ENCODE measurements at places on chromosomes 3 and 15.

DNA sequence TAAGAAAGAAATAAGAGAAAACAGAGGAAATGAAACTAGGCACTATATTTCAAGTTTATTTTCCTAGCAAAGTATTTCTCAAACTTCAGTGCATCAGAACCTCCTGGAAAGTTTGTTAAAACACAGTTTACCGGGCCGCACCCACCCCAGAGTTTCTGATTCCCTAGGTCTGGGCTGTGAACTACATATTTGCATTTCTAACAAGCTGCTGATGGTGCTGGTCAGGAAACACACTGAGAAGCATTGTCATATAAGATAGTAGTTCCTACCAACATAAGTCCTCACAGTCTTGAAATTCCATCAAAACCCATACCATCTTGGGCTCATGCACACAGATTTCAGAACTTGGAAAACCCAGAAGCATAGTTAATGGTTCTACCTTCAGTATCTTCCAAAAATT lies 8.3 kb downstream of the SLC9A9 start:
- no peak for DNase-seq
- H3K27me3 ChIP-seq = no peaks in the 10 kb centered on the region
- no peaks in the 10 kb centered on the region for H3K36me3 ChIP-seq
- H3K4me3 ChIP-seq = no peak overlapping the region
- no peak overlapping the region for H3K27ac ChIP-seq

- H3K4me1 ChIP-seq = no peaks in the 10 kb centered on the region
- H3K4me3 ChIP-seq = no peak overlapping the region
- no peaks in the 10 kb centered on the region for H3K27me3 ChIP-seq
- no peak for DNase-seq
- no peak overlapping the region for H3K27ac ChIP-seq
- no peaks in the 10 kb centered on the region for H3K36me3 ChIP-seq
Measured at GRCh38 chr15:67605871-67606270, 63.4 kb downstream of the MAP2K5 start.

DNA sequence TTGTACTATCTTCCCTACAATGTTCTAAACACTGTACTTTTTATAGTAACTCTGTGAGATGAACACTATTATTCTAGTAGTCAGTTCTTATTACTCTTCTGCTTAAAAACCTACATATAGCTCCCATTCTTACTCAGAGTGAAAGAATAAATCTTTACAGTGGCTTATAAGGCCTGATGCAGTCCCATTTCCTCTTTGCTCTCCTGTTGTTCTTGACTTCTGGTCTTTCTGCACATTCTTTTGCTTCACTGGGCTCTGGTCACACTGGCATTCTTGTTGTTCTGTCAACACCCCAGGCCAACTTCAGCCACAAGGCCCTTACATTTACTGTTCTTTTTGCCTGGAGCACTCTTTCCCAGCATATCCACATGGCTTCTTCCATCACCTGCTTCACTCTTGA lies 58.2 kb upstream of the TP63 start:
- H3K27ac ChIP-seq = no peak overlapping the region
- H3K4me1 ChIP-seq = no peaks in the 10 kb centered on the region
- no peak for DNase-seq
- H3K27me3 ChIP-seq = no peaks in the 10 kb centered on the region
- no peak overlapping the region for H3K4me3 ChIP-seq

DNA sequence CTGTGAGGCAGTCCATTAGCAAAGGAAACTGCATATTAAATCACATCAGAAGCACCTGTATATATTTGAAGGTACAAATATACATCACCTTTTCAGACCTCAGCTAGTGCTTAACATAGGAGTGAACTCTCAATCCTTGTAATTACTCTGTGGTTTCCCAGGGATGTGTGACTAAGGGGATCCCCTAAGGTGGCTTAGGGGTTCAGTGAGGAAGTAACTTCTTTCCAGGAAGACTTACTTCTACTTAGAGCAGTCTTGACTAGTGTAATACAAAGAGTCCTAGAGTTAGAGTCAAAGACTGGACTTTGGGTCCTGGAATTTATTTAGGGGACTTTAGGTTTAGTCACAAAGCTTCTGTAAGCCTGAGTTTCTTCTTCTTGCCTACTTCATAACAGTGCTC lies 8.7 kb upstream of the SUMF1 start:
- H3K27ac ChIP-seq = no peak overlapping the region
- DNase-seq = no peak
- H3K4me3 ChIP-seq = no peak overlapping the region
- H3K36me3 ChIP-seq = no peaks in the 10 kb centered on the region

DNA sequence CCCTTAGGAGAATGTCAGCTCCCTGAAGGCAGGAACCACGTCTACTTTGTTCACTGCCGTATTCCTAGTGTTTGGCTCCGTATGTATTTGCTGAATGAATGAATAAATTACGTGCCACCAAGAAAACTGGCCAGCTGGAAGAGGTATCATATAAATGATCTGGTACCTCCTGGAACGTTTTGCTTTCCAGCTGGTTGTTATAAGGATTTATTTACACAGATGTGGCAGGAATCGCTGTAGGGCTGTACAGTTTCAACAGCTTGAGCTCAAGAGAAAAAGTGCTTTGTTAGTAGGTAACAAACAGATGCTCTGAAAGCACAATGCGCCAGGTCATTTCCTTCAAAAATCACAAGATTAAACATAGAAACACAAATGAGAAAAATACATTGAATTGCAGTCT lies 108.8 kb upstream of the ATP2B2 start:
- no peak overlapping the region for H3K27ac ChIP-seq
- no peaks in the 10 kb centered on the region for H3K4me1 ChIP-seq
- DNase-seq = no peak
- H3K36me3 ChIP-seq = no peaks in the 10 kb centered on the region
- no peak overlapping the region for H3K4me3 ChIP-seq

GRCh38 chr15:28942571-28942970 lies 56.8 kb downstream of the APBA2 start:
- H3K4me1 ChIP-seq = peaks cover 5% of the 10 kb centered on the region
- no peak for DNase-seq
- no peak overlapping the region for H3K4me3 ChIP-seq
- no peaks in the 10 kb centered on the region for H3K27me3 ChIP-seq
- no peak overlapping the region for H3K27ac ChIP-seq

DNA sequence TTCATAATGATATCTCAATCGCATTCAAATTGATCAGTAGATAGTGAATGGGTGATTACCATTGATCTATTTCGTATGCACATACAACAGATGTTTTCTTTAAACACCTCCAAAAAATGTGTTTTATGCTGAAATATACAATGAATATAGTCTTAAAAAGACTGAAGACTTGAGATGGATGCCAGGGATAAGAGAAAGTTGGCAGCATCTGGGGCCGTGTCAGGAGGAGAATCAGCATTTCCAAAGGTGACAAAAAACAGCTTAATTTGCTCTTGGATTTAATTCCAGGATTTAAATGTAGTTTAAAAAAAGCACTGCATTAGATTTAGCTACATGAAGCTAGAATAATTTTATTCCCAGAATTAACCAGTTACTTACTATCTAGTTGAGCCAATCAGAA lies 199.7 kb upstream of the CNTN3 start:
- H3K4me1 ChIP-seq = no peaks in the 10 kb centered on the region
- H3K36me3 ChIP-seq = no peaks in the 10 kb centered on the region
- no peak overlapping the region for H3K27ac ChIP-seq
- H3K27me3 ChIP-seq = no peaks in the 10 kb centered on the region
- no peak for DNase-seq
- no peak overlapping the region for H3K4me3 ChIP-seq

- H3K27me3 ChIP-seq = no peaks in the 10 kb centered on the region
- no peak overlapping the region for H3K4me3 ChIP-seq
- no peaks in the 10 kb centered on the region for H3K4me1 ChIP-seq
- no peak for DNase-seq
- H3K27ac ChIP-seq = no peak overlapping the region
Measured at GRCh38 chr3:29864809-29865208, 583.9 kb downstream of the RBMS3 start.

GRCh38 chr3:48685603-48686511 lies at the start of gene NCKIPSD:
TSS of gene NCKIPSD (minus strand) at chr3:48685915. CDS start at chr3:48685807, 108 bp downstream.
- H3K4me1 ChIP-seq = peaks cover 30% of the 10 kb centered on the region
- H3K36me3 ChIP-seq = peaks cover 65% of the 10 kb centered on the region

DNA sequence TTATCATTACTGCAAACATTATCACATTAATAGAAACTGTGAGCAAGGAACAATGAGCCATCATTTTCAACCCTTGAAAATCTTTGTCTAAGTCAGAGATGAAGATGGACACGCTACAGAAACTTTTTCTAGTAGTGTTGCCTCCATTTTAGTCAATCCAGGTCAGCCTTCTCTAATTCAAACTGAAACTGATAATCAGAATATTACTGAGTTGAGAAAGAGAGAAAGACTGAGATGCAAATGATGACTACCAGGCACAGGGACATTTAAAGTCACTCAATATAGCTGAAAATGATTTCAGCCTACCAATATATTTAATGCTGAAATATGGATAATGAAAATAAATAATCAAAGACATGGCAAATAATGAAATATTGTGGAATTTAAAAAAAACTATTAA lies 261.4 kb downstream of the GBE1 start:
- H3K4me3 ChIP-seq = no peak overlapping the region
- no peak for DNase-seq
- H3K4me1 ChIP-seq = no peaks in the 10 kb centered on the region
- H3K27ac ChIP-seq = no peak overlapping the region
- no peaks in the 10 kb centered on the region for H3K36me3 ChIP-seq

DNA sequence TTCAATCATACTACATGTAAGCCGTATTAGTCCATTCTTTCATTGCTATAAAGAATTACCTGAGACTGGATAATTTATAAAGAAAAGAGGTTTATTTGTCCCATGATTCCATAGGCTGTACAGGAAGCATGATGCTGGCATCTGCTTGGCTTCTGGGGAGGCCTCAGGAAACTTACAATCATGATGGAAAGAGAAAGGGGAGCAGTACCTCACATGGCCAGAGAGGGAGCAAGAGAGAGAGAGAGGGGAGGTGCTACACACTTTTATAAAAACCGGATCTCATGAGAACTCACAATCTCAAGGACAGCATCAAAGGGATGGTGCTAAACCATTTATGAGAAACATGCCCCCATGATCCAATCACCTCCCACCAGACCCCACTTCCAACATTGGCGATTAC lies 14.3 kb upstream of the CLASP2 start:
- no peaks in the 10 kb centered on the region for H3K4me1 ChIP-seq
- H3K4me3 ChIP-seq = no peak overlapping the region
- no peak overlapping the region for H3K27ac ChIP-seq
- H3K36me3 ChIP-seq = no peaks in the 10 kb centered on the region
- no peak for DNase-seq
- H3K27me3 ChIP-seq = no peaks in the 10 kb centered on the region

DNA sequence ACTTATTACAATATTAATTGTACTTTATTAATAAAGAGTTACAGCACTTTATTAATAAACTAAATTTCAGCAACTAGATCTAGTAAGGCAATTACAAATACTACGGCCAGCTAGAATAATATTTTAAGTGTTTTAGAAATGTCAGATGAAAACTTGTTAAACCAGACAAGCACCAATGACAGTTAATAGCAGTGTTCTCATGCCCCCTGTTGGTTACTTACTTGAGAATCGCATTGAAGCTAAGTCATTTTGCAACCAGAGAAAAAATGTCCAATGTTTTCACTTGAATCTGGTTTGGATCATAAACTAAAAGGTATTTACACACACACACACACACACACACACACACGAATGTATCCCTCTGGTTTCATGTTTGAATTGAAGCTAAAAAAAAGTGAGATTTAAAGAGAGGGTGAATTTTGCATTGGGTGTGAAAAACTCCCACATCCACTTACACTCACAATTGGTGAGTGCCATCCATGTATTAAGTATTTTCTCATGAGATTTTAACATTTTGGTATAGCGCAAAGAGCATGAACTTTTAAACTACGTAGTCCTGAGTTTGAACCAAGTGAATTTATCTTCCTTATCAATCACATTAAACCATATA lies 347.7 kb downstream of the ZBBX start:
- DNase-seq = no peak
- no peaks in the 10 kb centered on the region for H3K36me3 ChIP-seq
- H3K4me3 ChIP-seq = no peak overlapping the region
- H3K4me1 ChIP-seq = no peaks in the 10 kb centered on the region
- no peak overlapping the region for H3K27ac ChIP-seq

GRCh38 chr15:96958721-96959120 lies 628.2 kb downstream of the NR2F2 start:
- no peak overlapping the region for H3K4me3 ChIP-seq
- H3K4me1 ChIP-seq = no peaks in the 10 kb centered on the region
- no peaks in the 10 kb centered on the region for H3K36me3 ChIP-seq
- H3K27ac ChIP-seq = no peak overlapping the region
- H3K27me3 ChIP-seq = no peaks in the 10 kb centered on the region
- no peak for DNase-seq
